ENCODE measurements at places on chromosomes 4 and X. TPM values are rescaled to one million over a fixed set of nuclear protein-coding genes. Genes with fewer than 3 reads are reported as not detected.

MAGEA2 gene
- not detected for total RNA-seq

PF4V1 gene
- total RNA-seq: not detected

SAGE1 gene
- not detected for total RNA-seq

NHSL2 gene
- 1.00 TPM for total RNA-seq

AFF2 gene
- 0.69 TPM for total RNA-seq

USP53 gene
- total RNA-seq: 6.7 TPM

PNMA6F gene
- not detected for total RNA-seq

GRCh38 chr4:40238008-40238699 is 41.3 kb downstream of the RHOH start:
- DNase-seq: no peak

DNA sequence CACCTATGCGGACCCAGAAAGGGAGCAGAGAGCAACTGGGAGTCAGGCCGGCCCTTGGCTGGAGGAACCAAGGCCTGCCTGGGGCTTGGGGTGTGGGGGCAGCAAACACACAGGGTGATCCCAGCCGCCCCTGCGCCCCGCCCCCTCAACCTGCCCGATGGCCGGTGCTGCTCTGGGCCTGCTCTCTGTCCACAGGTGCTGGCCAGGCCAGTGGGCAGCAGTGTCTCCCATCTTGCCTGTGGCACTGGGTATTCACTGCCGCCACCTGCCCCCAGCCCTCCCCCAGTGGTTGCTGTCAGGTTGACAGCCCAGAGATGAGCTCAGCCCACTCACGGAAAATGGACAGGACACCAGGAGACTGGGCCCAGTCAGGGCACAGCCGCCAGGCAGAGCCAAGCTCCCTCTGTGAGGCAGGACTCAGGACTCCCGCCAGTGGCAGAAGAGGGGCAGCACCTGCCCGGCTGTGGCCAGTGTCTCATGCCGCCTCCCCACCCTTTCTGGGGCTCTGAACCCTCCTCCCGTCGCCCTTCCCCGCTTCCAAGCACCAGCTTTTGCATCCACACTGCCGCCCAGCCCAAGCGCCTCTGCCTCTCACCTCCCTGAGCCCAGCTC is 4.7 kb downstream of the NKX1-1 start:
- DNase-seq: no peak

GRCh38 chrX:117487421-117487820 is 629.2 kb downstream of the KLHL13 start:
- DNase-seq: no peak

- DNase-seq: no peak
Measured at GRCh38 chr4:147723326-147723725, 8.6 kb upstream of the ARHGAP10 start.

DNA sequence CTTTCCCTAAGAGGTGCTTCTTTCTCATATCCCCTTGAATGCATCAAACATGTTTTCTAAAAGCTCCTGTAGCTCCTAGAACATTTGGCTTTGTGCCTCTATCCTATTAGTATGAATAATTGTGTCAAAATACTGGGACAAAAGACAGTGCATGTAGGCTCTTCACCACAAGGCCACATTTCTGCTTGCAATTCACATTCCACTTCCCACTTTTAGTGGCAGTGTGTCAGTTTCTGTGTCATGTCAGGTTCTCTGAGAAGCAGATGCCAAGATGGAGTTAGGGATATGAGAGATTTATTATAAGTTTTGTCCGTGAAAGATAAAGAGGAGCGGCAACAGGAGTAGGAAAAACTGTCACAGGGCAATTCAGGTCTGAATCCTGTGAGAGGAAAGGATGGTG is 61.3 kb upstream of the GPRIN3 start:
- no peak for DNase-seq

DNA sequence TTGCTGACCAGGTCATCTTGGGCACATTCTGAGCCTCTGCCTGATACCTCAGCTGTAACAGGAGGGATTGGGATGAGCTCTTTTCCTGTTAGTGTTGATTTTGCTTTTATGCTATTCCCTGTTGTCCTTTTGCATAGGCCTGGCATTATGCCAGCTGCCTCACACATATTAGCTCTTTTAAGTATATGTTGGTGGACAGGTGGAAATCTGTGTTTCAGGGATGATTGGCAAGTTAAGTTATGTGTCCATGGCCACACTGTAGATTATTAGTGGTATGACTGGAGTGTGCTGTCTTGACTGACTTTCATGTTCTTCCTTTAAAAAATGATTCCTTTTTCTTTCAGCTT is 28.9 kb downstream of the NSD2 start:
- DNase-seq: no peak

- DNase-seq: no peak
Measured at GRCh38 chrX:8190341-8190830, 19.3 kb upstream of the VCX2 start.

- no peak for DNase-seq
Measured at GRCh38 chrX:32525234-32525633, 686.1 kb downstream of the DMD start.

- no peak for DNase-seq
Measured at GRCh38 chr4:87983996-87984395, 8.5 kb downstream of the SPP1 start.

DNA sequence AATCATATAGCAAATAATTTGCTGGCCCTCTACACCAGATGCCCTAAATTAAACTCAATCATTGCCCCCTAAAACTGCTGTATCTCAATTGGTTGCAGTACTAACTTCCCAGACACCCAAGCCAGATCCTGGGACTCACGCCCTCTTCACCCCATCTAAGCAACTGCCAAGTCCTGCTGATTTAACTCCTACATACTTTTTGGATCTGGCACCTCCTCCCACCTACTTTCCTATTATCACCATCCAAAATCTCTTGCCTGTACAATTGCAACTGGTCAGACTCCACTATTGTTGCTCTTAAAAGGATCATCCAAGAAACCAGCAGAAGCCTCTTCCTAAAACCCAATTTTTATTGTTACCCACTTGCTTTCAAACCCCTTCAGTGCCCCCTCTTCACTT is 4.7 kb upstream of the HSD17B10 start:
- DNase-seq: no peak

- no peak for DNase-seq
Measured at GRCh38 chrX:28960063-28960462, 372.8 kb downstream of the IL1RAPL1 start.

DNA sequence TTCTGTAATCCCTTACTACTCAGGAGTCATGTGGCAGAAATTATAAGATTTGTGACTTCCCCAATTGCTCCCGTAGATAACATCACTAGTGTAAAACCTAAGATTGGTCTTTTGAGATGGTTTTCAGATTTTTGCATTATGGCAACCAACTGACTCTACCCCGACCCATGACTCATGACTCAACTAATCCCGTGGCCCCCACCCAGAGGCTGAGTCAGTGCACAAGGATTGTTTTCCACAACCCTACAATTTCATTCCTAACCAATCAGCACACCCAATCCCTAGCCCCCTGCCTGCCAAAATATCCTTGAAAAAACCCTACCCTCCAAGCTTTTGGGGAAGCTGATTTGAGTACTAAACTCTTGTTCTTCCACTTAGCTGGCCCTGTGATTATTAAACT is 109.4 kb upstream of the FAM9C start:
- DNase-seq: no peak

DNA sequence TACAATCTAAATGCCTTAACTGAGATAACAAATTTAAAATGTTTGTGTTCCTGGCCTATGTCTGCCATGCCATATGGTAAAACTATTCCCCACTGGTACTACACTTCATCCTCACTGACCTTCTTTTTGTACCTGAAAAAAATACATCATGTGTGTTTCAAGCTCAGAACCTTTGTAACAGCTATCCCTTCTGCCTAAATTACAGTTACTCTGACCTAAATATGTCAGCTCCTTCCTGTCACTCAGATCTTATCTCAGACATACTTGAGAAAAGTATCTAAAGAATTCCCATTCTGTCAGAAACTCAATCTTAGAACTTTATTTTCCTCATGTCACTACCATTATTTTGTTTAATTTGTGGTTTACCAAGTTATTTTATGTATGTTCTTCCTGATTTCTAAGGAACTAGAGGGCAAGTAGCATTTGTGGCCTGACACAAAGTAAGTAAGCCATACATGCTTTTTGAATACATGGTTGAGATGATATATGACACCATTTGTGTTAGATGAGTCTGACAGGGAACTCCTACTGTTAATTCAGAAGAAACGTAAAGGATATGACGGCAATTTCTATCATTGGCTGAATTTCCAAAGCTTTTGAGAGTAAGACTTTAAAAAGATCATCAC is 456.5 kb upstream of the NDST3 start:
- DNase-seq: no peak

GRCh38 chrX:68685685-68686084 is 38.2 kb downstream of the STARD8 start:
- no peak for DNase-seq

DNA sequence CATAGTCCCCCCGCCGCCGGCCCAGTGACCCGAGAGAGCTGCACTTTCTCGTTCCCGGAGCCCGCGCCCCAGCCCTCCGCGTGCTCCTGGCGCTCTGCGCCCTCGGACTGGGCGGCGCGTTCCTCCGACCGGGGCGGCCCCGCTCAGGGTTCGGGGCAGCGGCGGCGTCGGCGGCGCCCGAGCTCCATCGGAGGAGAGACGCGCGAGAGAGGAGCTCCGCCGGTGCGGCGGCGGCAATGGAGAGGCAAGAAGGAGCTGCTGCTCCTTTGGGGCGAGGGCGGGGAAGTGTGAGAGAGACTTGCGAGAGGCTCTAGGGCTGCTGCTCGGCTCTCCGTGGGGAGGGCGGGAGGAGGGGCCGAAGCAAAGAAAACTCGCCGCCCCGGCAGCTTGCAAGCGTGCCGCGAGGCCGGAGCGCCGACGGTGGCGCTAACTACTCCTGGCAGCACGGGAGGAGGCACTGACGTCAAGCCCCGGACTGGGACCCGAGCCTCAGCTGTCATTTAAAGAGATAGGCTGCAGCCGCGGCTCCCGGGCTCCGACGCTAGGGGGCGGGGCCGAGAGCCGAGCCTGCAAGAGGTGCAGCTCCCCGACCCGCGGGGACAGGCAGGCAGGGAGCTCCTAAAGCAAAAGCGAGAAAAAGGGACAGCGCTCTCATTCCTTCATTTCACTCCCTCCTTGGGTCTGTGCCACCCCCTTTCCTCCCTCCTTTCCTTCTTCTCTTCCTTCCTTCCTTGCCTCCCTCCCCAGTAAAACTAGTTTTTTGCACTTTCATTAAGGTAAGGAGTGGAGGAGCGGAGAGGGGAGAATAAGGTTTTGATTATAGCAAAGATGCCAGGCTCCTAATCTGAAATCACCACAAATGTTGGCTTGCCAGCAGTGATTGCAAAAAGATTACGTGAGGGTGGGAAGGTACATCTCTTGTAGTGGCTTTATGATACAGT is at the start of gene KCTD8:
Gene KCTD8 (minus strand): TSS at position 289 of the 941 bp plus-strand sequence.
- peak; percentile 63 for DNase-seq

- DNase-seq: no peak
Measured at GRCh38 chr4:114694770-114695169, 96.2 kb downstream of the UGT8 start.

DNA sequence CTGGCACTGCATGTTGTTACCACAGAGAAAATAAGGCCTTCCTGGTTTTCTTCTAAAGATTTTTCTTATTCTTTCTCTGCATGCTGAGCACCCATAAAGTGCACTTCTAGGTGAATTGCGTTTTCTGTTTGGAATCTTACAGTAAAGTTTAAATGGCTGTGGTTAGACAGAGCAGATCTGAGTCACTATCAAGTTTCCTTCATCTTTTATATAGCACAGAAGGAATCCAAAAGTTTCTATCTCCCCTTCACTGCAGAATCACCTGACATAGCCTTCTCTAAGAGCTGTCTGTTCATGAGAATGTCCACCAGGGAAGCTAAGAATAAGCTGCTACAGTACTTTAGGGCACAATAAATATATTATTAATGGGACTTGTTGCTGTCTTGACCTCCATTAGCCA is 455.5 kb upstream of the FAM241A start:
- no peak for DNase-seq

- no peak for DNase-seq
Measured at GRCh38 chr4:57424232-57424897, 314.2 kb upstream of the IGFBP7 start.

DNA sequence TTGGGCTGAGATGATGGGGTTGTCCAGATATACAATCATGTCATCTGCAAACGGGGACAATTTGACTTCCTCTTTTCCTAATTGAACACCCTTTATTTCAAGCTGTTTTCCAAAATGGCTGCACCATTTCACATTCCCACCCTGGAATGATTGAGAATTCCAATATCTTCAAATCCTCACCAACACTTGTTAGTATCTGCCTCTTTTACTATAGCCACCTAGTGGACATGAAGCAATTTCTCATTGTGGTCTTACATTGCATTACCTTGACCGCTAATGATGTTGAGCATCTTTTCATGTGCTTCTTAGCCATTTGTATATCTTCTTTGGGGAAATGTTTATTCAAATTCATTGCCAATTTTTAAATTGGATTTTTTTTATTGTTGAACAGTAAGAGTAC is 364.8 kb downstream of the SMARCA1 start:
- DNase-seq: no peak

DNA sequence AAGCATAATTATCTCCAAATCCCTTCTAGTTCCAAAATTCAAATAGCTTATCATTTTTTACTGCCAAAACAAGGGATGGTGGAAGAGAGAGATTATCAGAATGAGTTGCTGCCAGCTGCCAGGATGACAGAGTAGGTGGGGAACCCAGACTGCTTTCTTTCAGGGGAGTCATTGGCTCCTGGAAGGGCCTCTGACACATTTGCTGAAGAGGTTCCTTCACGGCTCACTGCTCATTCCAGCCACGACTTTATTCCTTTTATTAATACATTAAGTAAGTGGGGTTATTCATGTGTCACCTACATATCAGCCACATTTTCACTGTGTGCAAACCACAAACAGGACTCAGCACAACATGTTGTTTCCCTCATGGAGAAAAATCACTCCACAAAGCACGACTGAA is 12.7 kb upstream of the SMIM43 start:
- DNase-seq: no peak

GRCh38 chr4:76905521-76905920 is 7.6 kb upstream of the SOWAHB start:
- DNase-seq: no peak
